Osteoblast (primary cell): ENCODE measurements at places on chromosomes 2 and 18.

GRCh38 chr2:113136828-113137775, 9.7 kb downstream of the IL1RN start:
- no peak overlapping the region for H3K27ac ChIP-seq
- DNase-seq = peak; percentile 86
- H3K4me1 ChIP-seq = no peaks in the 10 kb centered on the region
- no peak overlapping the region for H3K4me3 ChIP-seq
- no peaks in the 10 kb centered on the region for H3K36me3 ChIP-seq
- H3K27me3 ChIP-seq = peaks cover 2% of the 10 kb centered on the region

DNA sequence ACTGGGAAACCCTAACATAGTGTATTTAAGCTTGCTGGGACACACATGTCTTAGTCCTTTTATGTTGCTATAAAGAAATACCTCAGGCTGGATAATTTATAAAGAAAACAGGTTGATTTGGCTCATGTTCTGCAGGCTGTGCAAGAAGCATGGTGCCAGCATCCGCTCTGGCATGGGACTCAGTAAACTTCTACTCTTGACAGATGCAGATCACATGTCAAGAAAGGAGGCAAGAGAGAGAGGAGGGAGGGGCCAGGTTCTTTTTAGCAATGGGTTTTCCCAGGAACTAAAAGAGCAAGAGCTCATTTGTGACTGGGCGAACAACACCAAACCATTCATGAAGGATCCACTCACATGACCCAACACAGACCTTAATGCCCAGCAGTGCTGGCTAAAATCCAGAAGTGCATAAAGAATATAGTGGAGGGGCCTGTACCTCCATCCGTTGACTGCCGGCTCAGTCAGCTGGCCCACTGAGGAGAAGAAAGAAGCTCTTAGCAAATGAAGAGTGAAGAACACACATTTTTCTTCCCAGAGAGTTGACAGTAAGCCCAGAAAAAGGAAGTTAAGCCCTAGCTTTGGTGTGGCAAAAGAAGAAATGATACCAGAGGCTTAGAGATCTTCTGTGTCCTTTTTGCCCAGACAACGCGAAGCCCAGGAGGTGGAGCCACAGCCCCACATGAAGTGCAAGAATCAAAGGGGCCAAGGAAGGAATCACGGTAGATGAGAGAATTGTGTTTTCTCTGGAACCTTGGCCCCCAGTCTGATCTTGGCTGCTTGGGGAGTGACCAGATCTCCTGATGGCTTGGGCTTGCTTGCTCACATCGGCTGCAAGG, 183.5 kb upstream of the FAM98A start:
- DNase-seq = no peak
- H3K36me3 ChIP-seq = no peaks in the 10 kb centered on the region
- no peaks in the 10 kb centered on the region for H3K27me3 ChIP-seq
- no peak overlapping the region for H3K27ac ChIP-seq

DNA sequence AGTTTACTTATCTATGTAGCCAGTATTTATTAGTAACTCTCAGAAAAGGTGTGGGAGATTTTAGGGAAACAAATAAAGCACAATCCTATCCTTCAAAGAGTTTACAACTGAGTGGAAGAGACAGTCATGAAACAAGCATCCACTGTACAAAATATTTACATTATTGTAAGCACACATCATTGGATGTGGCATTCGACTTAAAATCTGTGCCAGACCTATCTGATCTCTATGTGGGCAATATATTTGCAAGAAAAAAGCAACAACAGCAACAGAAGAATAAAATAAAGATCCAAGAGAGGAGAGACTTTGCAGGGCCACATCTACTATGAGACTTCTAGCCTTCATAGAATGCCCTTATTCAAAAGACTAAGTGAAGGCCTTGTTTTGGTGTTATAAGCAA, 882.1 kb upstream of the PIK3C3 start:
- peaks cover 6% of the 10 kb centered on the region for H3K4me1 ChIP-seq
- H3K4me3 ChIP-seq = no peak overlapping the region
- H3K27me3 ChIP-seq = no peaks in the 10 kb centered on the region
- H3K36me3 ChIP-seq = no peaks in the 10 kb centered on the region
- DNase-seq = no peak
- no peak overlapping the region for H3K27ac ChIP-seq

DNA sequence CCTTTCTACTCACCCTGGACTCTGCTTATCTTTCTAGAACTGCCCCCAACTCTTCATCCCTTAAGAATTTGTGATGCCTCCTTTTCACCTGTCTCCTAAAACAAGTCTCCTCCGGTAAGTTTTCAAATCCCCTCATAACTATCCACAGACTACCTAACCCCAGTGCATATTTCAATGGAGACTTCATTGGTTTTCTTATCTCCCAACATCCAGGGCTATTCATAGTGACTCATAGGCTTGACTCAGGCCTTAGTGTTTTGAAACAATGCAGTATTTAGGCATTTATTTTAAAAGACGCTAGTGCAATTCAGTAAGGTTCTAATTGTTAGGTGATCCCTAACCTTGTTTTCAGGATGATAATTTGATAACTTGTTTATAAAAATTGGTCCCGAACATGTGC, 399.2 kb downstream of the CPS1 start:
- H3K4me1 ChIP-seq = no peaks in the 10 kb centered on the region
- no peak overlapping the region for H3K4me3 ChIP-seq
- H3K36me3 ChIP-seq = no peaks in the 10 kb centered on the region
- H3K27me3 ChIP-seq = no peaks in the 10 kb centered on the region
- DNase-seq = peak; percentile 85
- H3K27ac ChIP-seq = no peak overlapping the region

DNA sequence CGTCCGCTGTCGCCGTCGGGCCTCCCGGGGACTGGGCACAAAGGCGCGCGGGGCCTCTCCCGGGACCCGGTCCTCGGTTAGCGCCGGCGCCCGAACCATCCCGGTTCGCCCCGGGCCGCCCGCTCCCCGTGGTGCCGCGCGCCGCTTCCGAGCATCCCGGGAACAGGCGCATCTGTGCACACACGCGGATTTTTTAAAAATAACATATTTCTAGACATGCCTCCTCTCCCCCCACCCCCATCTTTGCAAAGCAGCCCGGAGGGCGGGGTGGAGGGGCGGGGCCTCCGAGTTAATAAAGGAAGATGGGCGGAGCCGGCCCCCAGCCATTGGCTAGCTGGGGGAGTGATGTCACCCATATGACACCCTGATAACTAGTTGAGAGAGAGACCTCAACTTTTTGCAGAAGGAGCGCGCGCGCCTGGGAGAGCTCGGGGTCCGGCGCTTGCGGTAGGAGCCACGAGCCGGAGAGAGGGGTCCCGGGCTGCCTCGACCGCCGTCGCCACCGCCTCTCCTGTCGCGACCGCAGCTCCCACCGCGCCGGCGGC, at the start of gene SOX11:
SOX11 (plus strand) TSS at position 400 of the 545 bp plus-strand sequence. CDS start 338 bp downstream, outside the sequence.
- H3K36me3 ChIP-seq = no peaks in the 10 kb centered on the region
- H3K27ac ChIP-seq = no peak within 1 kb of the TSS
- H3K4me3 ChIP-seq = peak within 1 kb of the TSS; percentile 52
